Esophagus squamous epithelium (tissue), 5 donors: ENCODE measurements at places on chromosomes 6 and 20. TPM values are rescaled to one million over a fixed set of nuclear protein-coding genes. Genes with fewer than 3 reads are reported as not detected.

GRCh38 chr6:143765422-143766184 is 77.5 kb upstream of the LTV1 start:
- peaks cover 49% of the 10 kb centered on the region for H3K36me3 ChIP-seq
- H3K4me1 ChIP-seq = no peaks in the 10 kb centered on the region
- no peak overlapping the region for H3K4me3 ChIP-seq
- H3K27me3 ChIP-seq = no peaks in the 10 kb centered on the region

- H3K4me1 ChIP-seq = no peaks in the 10 kb centered on the region
- no peak for DNase-seq
- H3K4me3 ChIP-seq = no peak overlapping the region
- no peaks in the 10 kb centered on the region for H3K36me3 ChIP-seq
- H3K27me3 ChIP-seq = no peaks in the 10 kb centered on the region
Measured at GRCh38 chr6:115214283-115214682, 846.4 kb downstream of the FRK start.

GRCh38 chr6:159887146-159887545 is 3.6 kb upstream of the MAS1 start:
- H3K27me3 ChIP-seq = peaks cover 2% of the 10 kb centered on the region
- H3K4me1 ChIP-seq = no peaks in the 10 kb centered on the region
- no peak for DNase-seq
- H3K4me3 ChIP-seq = no peak overlapping the region

Gene WFDC2
- total RNA-seq = not detected
